ENCODE measurements at places on chromosomes 4 and X.
A peak's percentile ranks its signal among the peaks of the same experiment; 100 is the strongest.

- peaks cover 7% of the 10 kb centered on the region for H3K27me3 ChIP-seq
- no peaks in the 10 kb centered on the region for H3K36me3 ChIP-seq
- peaks cover 4% of the 10 kb centered on the region for H3K4me1 ChIP-seq
- DNase-seq, result no peak
These were observed 37.6 kb downstream of the CCNQ start for GRCh38 chrX:153561337-153561736.

- no peaks in the 10 kb centered on the region for H3K27me3 ChIP-seq
- no peak overlapping the region for H3K27ac ChIP-seq
- peaks cover 8% of the 10 kb centered on the region for H3K36me3 ChIP-seq
- H3K4me3 ChIP-seq, result no peak overlapping the region
- peaks cover 6% of the 10 kb centered on the region for H3K4me1 ChIP-seq
- no peak for DNase-seq
These were observed 550.3 kb downstream of the RAB28 start for GRCh38 chr4:12933760-12934221.

GRCh38 chr4:7530932-7531639, 96.4 kb upstream of the PSAPL1 start:
- H3K4me3 ChIP-seq, result no peak overlapping the region
- no peaks in the 10 kb centered on the region for H3K36me3 ChIP-seq
- peaks cover 12% of the 10 kb centered on the region for H3K27me3 ChIP-seq
- peaks cover 57% of the 10 kb centered on the region for H3K4me1 ChIP-seq

- no peaks in the 10 kb centered on the region for H3K4me1 ChIP-seq
- no peaks in the 10 kb centered on the region for H3K36me3 ChIP-seq
- peaks cover 79% of the 10 kb centered on the region for H3K27me3 ChIP-seq
- peak; percentile 51 for DNase-seq
- H3K4me3 ChIP-seq, result peak overlapping the region; percentile 76
- no peak overlapping the region for H3K27ac ChIP-seq
These were observed 335.8 kb upstream of the F9 start for GRCh38 chrX:139194571-139195280.

DNA sequence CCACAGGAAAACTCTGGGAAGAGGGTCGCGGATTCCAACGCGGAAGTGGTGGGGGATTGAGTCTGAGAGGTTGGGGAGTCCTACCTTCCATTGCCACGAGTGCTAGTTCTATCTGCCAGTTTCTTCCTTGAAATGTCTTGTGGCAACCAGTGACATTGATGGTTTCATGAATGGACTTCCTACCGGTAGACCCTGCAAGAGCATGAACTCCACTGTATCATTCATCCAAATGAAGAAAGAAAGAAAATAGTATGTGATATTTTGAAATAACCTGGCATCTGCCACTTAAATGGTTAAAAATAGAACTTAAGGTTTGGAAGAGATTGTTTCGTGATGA, 1.1 kb upstream of the SLC10A7 start:
- H3K36me3 ChIP-seq, result peaks cover 5% of the 10 kb centered on the region
- H3K4me1 ChIP-seq, result peaks cover 22% of the 10 kb centered on the region
- no peak overlapping the region for H3K4me3 ChIP-seq
- H3K27ac ChIP-seq, result no peak overlapping the region
- DNase-seq, result no peak
- peaks cover 17% of the 10 kb centered on the region for H3K27me3 ChIP-seq

DNA sequence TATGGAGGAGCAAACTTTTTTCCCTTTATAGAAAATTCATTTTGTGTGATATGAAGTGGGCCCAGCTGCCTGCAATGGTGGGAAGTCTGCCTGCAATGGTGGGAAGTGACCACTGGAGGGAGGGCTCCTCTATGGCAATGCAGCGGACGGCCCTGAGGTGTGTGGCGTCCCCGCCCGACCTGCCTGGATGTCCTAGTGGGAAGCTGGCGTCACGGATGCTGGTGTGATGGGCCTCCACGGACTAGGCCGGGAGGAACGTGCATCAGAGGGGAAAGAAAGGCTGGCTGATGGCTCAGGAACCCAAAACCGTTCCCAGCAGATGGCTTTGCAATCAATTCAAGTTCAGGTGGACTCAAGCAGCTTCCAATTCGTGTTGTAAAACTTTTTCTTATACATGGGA, 177.9 kb downstream of the AFAP1 start:
- H3K27ac ChIP-seq, result peak overlapping the region; percentile 57
- peaks cover 86% of the 10 kb centered on the region for H3K4me1 ChIP-seq
- H3K27me3 ChIP-seq, result no peaks in the 10 kb centered on the region
- peak overlapping the region; percentile 21 for H3K4me3 ChIP-seq
- peak; percentile 79 for DNase-seq

- peaks cover 35% of the 10 kb centered on the region for H3K4me1 ChIP-seq
- peak; percentile 70 for DNase-seq
- no peaks in the 10 kb centered on the region for H3K27me3 ChIP-seq
- peak within 1 kb of the TSS; percentile 96 for H3K4me3 ChIP-seq
- H3K27ac ChIP-seq, result peak within 1 kb of the TSS; percentile 98
These were observed at the start of gene INTS6L for GRCh38 chrX:135520553-135521404. Gene INTS6L, plus strand, starts transcription at chrX:135520660. Its CDS starts 333 bp downstream, at chrX:135520993.

- H3K27me3 ChIP-seq, result no peaks in the 10 kb centered on the region
- DNase-seq, result peak; percentile 13
- H3K4me1 ChIP-seq, result peaks cover 24% of the 10 kb centered on the region
These were observed 47.6 kb downstream of the CRMP1 start for GRCh38 chr4:5845035-5845905.

- peak; percentile 74 for DNase-seq
- no peak overlapping the region for H3K4me3 ChIP-seq
- H3K4me1 ChIP-seq, result peaks cover 49% of the 10 kb centered on the region
- peaks cover 7% of the 10 kb centered on the region for H3K36me3 ChIP-seq
These were observed 44.2 kb downstream of the TBC1D14 start for GRCh38 chr4:6953751-6954380.

DNA sequence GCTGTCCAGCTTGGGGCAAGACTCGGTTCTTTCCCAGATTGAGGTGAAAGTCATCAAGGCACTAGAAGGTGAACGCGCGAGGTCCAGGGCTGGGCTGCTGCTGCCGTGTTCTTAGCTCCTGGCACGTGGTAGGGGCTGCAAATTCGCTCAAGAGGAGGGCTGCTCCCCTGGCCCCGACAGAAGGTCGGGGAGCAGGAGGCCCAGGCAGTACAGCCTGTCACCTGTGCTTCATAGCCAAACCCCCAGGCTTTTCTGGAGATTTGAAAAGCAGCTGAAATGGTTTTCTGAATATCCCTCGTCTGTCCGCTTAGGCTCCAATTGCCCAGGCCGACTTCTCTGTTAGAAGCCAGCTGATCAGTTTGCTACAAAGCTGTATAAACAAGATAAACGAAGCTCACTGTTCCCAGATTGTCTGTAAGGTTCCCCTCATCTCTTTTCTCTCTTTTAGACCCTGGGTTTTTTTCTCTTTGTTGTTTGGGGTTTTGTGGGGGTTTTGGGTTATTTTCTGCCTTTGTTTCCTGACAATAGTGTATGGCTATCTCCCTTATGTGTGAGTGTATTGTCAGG, 60.0 kb upstream of the STX18 start:
- peaks cover 30% of the 10 kb centered on the region for H3K36me3 ChIP-seq
- peak overlapping the region; percentile 26 for H3K27ac ChIP-seq
- H3K4me3 ChIP-seq, result no peak overlapping the region
- peaks cover 51% of the 10 kb centered on the region for H3K4me1 ChIP-seq

GRCh38 chr4:72706684-72707083, 137.7 kb upstream of the ADAMTS3 start:
- no peaks in the 10 kb centered on the region for H3K36me3 ChIP-seq
- no peaks in the 10 kb centered on the region for H3K27me3 ChIP-seq
- no peak for DNase-seq
- H3K27ac ChIP-seq, result no peak overlapping the region
- no peaks in the 10 kb centered on the region for H3K4me1 ChIP-seq
- no peak overlapping the region for H3K4me3 ChIP-seq

DNA sequence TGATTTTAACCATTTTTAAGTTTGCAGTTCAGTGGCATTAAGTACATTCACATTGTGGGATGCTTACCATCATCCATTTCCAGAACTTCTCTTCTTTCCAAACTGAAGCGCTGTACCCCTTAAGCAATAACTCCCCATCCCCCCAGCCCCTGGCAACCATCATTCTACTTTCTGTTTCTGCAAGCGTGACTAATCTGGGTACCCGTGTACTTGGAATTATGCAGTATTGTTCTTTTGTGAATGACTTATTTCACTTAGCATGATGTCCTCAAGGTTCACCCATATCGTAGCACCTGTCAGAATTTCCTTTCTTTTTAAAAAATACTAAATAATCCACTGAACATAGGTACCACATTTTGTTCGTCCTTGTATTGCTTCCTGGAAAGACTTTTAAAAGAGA, 32.9 kb downstream of the USP9X start:
- DNase-seq, result no peak
- no peak overlapping the region for H3K27ac ChIP-seq
- peaks cover 13% of the 10 kb centered on the region for H3K4me1 ChIP-seq
- peaks cover 48% of the 10 kb centered on the region for H3K36me3 ChIP-seq

GRCh38 chr4:112509243-112510141, 6.5 kb downstream of the NEUROG2 start:
- peak; percentile 39 for DNase-seq
- no peaks in the 10 kb centered on the region for H3K36me3 ChIP-seq
- peak overlapping the region; percentile 74 for H3K4me3 ChIP-seq
- no peak overlapping the region for H3K27ac ChIP-seq
- H3K4me1 ChIP-seq, result peaks cover 36% of the 10 kb centered on the region
- H3K27me3 ChIP-seq, result peaks cover 98% of the 10 kb centered on the region

DNA sequence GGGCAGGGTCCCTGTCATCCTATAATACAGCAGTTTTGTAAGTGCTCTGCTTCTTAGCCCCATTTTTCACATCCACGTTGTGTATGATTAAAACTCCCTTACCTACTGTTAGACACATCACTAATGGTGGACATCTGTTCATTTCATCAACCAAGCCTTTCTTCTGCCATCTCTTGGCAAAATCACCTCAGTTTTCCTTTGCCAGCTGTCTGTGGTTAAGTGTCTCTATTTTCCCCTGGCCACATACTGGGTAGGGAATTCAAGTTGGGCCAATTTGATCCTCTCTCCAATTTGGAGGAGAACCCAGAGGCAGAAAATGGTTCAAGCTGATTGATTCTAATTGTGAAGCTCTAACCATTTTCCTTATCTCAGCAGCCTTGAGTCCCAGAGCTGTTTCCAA, 436.1 kb downstream of the PCDH7 start:
- no peaks in the 10 kb centered on the region for H3K27me3 ChIP-seq
- no peak overlapping the region for H3K27ac ChIP-seq
- no peak overlapping the region for H3K4me3 ChIP-seq
- H3K4me1 ChIP-seq, result no peaks in the 10 kb centered on the region

DNA sequence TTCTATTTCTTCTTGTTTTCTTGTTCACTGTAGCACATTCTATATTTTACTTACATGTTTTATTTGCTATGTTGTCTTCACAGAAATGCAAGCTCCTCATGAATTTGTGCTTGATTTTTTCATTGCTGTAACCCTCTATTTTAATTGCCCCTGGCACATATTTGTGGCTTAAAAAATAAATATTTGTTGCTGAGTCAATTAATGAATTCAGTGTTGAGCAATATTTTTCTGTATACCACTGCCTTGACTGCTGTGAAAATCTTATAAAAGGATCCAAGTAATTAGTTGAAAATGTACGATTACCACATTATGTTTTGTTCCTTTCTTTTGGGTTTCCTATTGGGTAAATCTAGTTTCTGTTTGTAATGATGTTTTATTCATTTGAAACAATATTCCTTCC, 68.5 kb downstream of the FAM47A start:
- peaks cover 9% of the 10 kb centered on the region for H3K4me1 ChIP-seq
- DNase-seq, result no peak
- no peak overlapping the region for H3K4me3 ChIP-seq
- H3K36me3 ChIP-seq, result no peaks in the 10 kb centered on the region
- H3K27me3 ChIP-seq, result no peaks in the 10 kb centered on the region
- H3K27ac ChIP-seq, result no peak overlapping the region

GRCh38 chr4:180086480-180087190, 2156.6 kb upstream of the TENM3 start:
- DNase-seq, result no peak
- no peak overlapping the region for H3K4me3 ChIP-seq
- H3K36me3 ChIP-seq, result no peaks in the 10 kb centered on the region
- no peak overlapping the region for H3K27ac ChIP-seq

Data from nephron progenitor cell (in vitro differentiated cells).